Right renal pelvis (tissue), 4 donors: ENCODE measurements at places on chromosomes 2 and 18. TPM values are rescaled to one million over a fixed set of nuclear protein-coding genes. Genes with fewer than 3 reads are reported as not detected.

Gene SALL3
- 11.6 TPM for polyA plus RNA-seq

Gene EVA1A
- 15.6 TPM for polyA plus RNA-seq

Gene SCN3A
- 0.39 TPM for polyA plus RNA-seq

Gene FBXO36
- polyA plus RNA-seq: 8.2 TPM

Gene CHRND
- polyA plus RNA-seq: 0.65 TPM

Gene VWC2L
- 0.10 TPM for polyA plus RNA-seq

Gene EGR4
- polyA plus RNA-seq: not detected

Gene GALR1
- 0.07 TPM for polyA plus RNA-seq

Gene CNTNAP5
- polyA plus RNA-seq: 0.04 TPM

DNA sequence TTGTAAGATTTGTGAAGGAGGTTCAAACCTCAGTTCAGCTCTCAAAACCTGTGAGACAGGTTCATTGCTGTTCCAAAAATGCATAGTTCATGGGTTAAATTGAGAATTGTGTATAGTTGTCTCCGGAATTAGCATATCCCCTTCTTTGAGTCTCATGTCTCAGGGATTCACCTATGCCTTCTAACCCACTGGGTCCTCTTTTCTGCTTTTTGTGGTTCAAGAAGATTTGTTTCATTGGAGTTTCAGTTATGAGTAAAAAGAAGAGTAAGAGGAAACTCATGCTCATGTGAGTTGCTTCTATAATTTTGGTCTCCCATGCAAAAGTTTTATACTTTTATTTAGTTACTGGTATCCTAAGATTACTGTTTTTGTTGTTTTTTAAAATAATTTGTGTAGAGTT lies 1219.8 kb upstream of the ZEB2 start:
- no peak for DNase-seq

DNA sequence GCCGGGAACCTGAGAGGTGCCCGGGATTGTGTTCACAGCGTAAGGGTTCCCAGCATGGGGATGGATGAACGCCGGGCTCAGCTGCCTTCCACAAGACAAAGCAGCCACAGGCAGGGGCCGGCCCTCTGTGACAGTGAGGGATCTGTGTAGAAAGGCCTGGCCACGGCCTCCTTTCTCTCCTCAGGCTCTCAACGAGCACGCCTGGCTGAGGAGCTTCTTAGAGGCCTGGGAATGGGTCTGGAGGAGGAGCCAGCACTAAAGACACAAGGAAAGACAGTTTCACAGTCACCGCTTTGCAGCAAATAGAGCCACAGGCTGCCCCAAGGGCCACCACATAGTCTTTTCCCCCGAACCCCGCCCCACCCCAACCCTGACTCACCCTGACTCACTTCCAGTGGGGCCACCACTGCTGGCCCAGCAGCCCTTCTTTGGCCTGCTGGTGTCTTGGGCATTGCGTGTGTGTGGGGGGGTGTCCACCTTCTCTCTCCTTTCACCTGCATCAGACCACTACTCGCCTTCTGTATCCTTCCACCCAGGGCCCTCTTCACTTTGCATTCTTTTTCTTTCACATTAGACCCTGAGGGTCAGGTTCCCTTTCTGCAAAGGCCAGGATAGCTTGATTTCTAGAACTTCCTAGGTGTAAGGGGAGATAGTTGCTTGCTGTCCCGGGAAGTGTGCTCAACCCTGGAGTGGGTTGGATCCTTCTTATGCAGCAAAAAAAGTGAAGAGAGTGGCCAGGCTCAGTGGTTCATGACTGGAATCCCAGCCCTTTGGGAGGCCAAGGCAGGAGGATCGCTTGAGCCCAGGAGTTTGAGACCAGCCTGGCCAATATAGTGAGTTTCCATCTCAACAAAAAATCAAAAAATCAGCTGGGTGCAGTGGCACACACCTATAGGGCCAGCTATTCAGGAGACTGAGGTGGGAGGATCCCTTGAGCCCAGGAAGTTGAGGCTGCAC lies 19.3 kb upstream of the HPCAL1 start:
- DNase-seq: no peak

DNA sequence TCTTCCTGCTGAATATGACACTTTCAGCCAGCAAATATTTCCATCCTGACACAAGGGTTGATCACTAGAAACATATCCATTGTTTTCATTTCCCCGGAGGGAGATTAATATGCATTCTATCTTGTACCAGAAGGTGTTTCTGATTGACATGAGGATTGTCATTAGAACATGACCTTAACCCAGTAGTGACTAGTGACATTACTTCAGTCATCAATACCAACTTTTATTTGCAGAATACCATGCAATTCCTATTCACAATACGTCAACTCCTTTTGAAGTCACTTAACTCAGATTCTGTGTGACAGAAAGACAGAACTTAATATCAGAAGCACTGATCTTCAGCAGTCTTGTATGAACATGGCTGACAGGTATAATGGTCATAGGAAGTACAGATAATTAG lies 1108.9 kb upstream of the CRIM1 start:
- DNase-seq: no peak

GRCh38 chr2:152425765-152426727 lies 91.1 kb downstream of the FMNL2 start:
- DNase-seq: no peak

DNA sequence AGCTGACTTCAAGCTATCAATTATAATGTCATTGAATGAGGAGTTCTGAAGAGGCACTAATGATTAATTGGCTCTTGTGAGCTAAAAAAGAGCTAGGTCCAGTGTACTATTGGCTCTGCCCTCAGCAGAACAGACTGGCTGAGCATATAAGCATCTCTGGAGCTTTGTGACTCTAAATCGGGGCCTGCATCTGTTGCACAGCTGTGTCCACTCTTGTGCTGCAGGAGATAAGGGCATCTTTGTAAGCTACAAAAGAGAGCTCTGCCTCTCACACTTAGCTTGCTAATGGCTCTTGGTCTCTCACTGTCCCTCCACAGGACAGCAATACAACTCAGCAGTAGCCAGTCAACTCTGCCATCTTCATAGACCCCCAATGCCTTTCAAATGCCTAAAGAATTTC lies 61.5 kb upstream of the L3MBTL4 start:
- no peak for DNase-seq

GRCh38 chr18:79627750-79628294 lies 51.8 kb upstream of the CTDP1 start:
- no peak for DNase-seq

- DNase-seq: no peak
These were observed 47.3 kb upstream of the HPCAL1 start for GRCh38 chr2:10255189-10256030.

DNA sequence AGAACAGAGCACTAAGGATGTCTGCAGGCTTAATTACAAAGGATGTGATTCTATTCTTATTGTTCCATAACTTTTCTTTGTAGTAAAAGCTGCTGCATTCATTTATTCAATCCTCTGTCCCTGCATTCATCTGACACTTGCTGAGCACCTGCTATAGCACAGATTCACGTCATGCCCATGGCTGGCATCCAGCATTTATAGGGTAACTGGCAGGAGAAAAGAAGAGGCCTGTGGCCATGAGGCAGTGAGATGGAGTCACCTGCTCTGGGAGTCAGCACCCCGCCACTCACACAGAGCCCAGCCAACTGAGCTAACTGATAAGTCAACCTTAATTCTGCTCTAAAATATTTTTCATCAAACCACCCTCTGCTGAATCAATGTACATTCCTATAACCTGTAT lies 18.3 kb upstream of the CDC42EP3 start:
- DNase-seq: no peak

DNA sequence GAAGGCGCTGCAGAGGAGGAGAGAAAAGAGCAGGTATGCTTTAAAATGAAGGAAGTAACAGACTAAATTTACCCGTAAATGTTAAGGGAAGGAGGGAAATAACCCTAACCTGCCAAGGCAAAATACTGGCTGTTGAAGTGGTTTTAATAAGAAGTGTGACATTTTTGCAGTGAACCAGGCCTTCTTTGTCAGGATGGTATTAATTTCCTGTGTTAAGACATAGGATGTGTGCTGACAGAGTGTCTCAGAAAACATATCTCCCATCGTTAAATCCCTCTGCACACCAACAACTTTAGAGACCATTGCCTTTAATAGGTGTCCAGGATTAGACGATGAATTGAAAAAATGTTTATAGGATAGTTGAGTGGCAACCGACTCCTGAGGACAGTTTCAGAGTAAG lies 9.9 kb downstream of the TTC39C start:
- DNase-seq: no peak

DNA sequence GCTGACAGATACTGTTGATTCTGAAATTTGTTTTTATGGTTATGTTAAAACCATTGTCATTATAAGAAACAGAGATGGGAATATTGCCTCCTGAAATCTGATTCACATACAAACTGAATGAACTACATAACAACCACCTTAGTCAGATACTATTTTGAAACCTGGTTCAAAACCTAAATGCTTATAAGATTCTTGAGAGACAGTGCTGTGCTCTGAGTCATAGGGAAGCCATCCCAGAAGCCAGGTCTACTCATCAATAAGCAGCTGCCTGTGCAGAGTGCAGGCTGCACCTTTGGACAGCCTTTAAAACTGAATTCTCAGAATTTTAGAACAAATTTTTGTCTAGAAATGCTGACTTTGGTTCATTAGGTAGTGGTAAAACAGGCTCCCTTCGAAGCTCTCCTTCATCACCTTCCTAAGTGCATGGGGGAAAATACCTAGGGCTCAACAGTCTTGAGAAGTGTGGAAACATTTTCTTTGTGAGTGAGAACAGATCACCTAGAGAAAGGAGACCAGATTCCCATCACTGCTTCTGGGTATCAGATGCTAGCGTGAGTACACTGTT lies at the start of gene SERPINB7:
SERPINB7 (plus strand) TSS at position 253 of the 565 bp plus-strand sequence. CDS start 6,955 bp downstream, outside the sequence.
- DNase-seq: no peak

GRCh38 chr2:112183327-112184025 lies 45.3 kb downstream of the FBLN7 start:
- no peak for DNase-seq

DNA sequence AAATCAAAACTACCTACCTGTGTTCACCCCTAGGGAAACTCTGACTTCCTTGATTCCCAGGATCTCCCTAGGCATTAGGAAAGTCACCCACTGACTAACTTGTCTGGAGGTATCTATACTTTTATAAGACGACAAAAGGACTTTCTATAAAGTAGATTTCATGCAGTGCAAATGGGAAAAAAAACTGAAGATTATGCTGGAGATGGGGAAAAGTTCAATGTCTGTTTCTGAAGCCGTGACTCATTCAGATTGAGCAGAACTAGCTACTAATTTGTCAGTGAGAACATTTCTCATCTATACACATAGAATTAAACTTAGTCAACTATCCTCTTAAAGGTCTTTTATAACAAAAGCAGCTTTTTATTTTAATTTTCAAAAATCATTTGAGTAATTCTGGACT lies 6.0 kb downstream of the SEPTIN10 start:
- DNase-seq: no peak

DNA sequence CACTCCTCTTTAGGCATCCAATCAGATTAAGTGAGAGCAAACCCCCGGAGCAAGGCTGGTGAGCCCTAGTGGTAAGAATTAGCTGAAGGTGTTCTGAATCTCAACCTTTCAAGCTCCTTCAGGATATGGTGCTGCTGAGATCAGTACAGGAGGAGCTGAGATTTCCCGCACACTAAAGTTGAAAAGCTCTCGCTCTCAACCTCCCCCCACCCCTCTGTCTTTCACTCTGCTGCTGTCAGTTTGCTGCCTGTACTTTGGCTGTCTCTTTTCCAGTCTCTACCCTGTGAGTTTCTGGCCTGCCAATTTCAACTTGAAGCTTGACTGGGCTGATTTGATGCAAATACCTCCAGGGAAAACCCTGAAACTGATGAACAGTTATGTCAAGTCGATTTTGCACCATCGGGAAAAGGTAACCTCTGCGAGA lies 15.7 kb downstream of the ZEB2 start:
- DNase-seq: no peak

GRCh38 chr18:63199743-63200241 lies 119.8 kb downstream of the BCL2 start:
- no peak for DNase-seq

DNA sequence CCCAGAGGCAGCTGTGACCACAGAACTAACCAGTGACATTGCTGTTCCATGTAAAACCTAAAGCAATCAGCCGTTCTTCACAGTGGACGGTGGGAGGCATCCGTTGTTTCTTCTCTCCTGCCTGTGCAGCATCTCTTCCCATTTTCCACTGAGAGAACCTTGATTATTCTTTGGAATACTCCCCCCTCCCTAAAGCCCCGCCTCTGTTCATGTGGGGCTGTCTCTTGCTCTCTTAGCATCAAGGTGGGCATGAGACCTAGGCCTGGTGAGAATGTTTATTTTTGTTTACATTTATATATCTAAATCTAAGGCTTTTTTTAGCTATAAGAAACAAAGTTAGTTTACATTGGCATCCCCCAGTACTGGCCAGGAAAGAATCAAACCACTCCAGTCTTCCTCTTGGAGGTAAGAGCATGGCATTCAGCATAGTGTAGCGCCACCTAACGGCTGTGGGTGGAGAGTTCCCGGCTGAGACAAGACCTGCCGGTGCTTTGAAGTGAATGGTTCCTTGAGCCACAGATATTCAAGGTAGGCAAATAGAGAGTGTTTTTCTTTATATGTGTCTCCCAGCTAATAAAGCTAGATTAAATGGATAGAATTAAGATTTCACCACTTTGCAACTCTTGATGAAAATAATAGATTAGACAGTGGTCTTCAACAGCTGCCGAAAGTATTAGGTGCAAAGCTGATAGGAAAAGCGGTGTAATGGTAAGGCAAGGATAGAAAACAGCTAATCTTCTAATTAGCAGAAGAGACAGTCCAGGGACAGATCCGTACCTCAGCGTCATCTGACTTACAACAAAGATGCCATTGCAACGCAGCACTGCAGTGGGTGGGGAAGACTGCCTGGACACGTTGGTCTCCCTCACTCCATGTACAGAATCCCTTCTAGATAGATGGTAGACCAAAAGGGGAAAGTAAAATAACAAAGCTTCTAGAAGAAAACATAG lies 219.6 kb upstream of the RAB12 start:
- DNase-seq: peak; percentile 60

- no peak for DNase-seq
These were observed 572.0 kb upstream of the ZEB2 start for GRCh38 chr2:145091967-145092366.

GRCh38 chr2:151191001-151191400 lies 70.7 kb downstream of the RBM43 start:
- no peak for DNase-seq

DNA sequence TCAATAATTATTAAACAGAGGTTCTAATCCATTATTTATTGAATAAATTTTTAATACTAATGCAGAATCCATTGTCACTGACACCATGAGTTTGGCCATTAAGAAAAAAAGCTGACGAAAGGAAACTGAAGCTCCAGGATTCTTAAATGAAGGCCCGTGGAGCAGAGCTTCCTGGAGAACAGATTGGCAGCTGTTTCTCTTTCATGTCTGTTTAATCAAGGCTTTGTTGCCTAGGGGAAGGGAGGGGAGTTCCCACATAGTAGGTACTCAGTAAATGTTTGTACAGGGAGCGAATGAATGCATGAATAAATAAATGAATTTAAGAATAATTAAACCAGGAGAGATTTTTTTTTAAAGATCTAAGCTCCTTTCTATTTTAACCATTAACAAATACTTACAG lies 315.1 kb upstream of the KLHL29 start:
- DNase-seq: no peak

GRCh38 chr18:39935598-39935997 lies 2019.4 kb upstream of the PIK3C3 start:
- no peak for DNase-seq

GRCh38 chr2:43482961-43483360 lies 112.9 kb downstream of the THADA start:
- DNase-seq: no peak

GRCh38 chr2:8893978-8894820 lies 56.8 kb upstream of the KIDINS220 start:
- no peak for DNase-seq

- no peak for DNase-seq
These were observed 32.1 kb downstream of the NAT8 start for GRCh38 chr2:73610111-73610510.
